HT-29 (cell line): ENCODE measurements at places on chromosomes 1 and 21. TPM values are rescaled to one million over a fixed set of nuclear protein-coding genes. Genes with fewer than 3 reads are reported as not detected.

Gene CGN
- total RNA-seq, result 23.5 and 30.7 TPM in 2 replicates

Gene SLC45A3
- total RNA-seq, result 56.7 and 59.6 TPM in 2 replicates

Gene MCOLN2
- total RNA-seq, result not detected in 2 replicates

Gene HSD11B1
- total RNA-seq, result not detected in 2 replicates

Gene AMY2A
- not detected in 2 replicates for total RNA-seq

Gene MR1
- total RNA-seq, result 0.74 and 1.5 TPM in 2 replicates

Gene RHD
- total RNA-seq, result 0.66 TPM in 1 of 2 replicates, not detected in the other

Gene ASCL5
- total RNA-seq, result not detected in 2 replicates

Gene ECM1
- total RNA-seq, result 3.2 and 7.4 TPM in 2 replicates

Gene NBPF3
- total RNA-seq, result 6.4 and 7.6 TPM in 2 replicates

Gene PAFAH2
- total RNA-seq, result 7.6 and 13.0 TPM in 2 replicates

Gene PSMB2
- total RNA-seq, result 39.1 and 42.2 TPM in 2 replicates

Gene PADI3
- total RNA-seq, result 0.03 and 0.15 TPM in 2 replicates

Gene ANKRD45
- 0.47 and 0.58 TPM in 2 replicates for total RNA-seq

Gene SEMA4A
- total RNA-seq, result 5.1 and 11.6 TPM in 2 replicates

Gene SHISAL2A
- not detected in 2 replicates for total RNA-seq

Gene HTR1D
- 0.83 and 1.0 TPM in 2 replicates for total RNA-seq

Gene SELP
- not detected in 2 replicates for total RNA-seq

Gene OR6P1
- total RNA-seq, result not detected in 2 replicates

Gene XPR1
- 5.8 and 7.0 TPM in 2 replicates for total RNA-seq

Gene MOB3C
- total RNA-seq, result 10.3 and 12.3 TPM in 2 replicates

Gene SMIM34
- not detected in 2 replicates for total RNA-seq

Gene VANGL1
- total RNA-seq, result 26.6 and 27.6 TPM in 2 replicates
